Activated CD8-positive, alpha-beta memory T cell treated with anti-CD3 and anti-CD28 coated beads for 1 hour (primary cell): ENCODE measurements at places on chromosomes 16 and 17.

DNA sequence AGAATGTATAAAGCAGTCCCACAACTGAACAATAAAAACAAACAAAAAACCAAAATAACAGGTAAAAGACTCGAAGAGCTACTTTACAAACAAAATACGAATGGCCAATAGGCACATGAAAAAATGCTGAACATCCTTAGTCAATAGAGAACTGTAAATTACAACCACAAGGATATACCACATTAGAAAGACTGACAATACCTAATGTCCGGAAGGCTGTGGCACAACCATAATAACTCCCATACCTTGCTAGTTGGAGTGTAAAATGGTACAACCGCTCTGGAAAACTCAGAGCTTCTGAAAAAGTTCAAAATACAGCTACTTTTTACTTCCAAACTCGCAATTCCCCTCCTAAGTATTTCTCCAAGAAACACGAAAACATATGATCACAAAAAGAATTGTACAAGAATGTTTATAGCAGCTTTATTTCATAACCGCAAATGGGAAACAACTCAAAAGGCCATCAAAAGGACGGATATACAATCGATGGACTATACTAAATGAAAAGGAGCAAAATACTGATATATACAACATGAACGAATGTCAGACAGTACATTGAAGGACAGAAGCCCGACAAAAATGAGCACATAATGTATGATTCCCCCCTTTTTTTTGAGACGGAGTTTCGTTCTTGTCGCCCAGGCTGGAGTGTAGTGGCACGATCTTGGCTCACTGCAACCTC is 2.3 kb downstream of the TP53 start:
- DNase-seq, result no peak

GRCh38 chr16:66695935-66696668 is 441 bp downstream of the CMTM4 start:
- no peak for DNase-seq

GRCh38 chr17:61583242-61583641 is 7.8 kb downstream of the NACA2 start:
- no peak for DNase-seq

- no peak for DNase-seq
Measured at GRCh38 chr16:26827386-26827785, 239.3 kb upstream of the C16orf82 start.

DNA sequence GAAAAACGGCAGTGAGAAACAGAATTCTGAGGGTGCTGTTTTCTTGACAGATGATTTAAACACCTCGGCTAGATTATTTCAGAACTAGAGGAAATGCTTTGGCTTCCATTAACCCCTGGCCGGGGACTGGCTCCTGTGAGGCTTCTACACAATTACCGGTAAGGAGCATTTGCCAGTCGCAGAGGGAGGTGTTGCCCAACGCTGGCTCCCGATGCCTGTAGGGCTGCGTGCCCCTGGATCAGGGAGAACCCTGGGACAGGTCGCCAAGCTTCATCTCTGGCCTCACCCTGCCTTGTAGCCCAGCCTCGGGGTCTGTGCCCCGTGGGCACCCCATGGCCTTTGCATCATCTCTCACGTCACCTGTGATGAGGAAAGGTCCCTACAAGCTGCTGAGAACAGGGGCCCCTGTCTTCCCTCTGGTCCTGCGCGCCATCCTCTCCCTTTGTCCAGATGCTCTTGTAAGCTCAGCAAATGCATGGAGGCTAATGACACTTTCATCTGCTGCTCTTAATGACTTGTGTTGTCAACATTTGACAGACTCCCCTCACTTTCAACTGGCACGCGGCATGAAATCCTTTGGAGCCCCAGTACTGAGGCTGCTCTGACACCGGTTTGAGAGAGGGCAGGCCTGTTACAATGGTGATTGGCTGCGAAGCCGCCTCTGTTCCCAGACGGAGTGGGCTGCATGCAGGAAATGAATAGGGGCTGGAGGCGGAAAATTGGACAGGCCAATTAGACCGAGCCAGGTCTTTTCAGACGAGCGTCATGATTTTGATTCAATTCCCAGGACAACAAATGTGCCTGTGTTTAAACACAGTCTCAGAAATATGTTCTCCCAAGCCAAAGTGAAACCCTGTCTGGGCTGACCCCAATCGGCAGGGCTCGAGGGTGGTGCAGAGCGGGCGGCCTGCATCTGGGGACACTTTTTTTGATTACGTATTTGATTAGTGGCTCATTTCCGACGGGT is 85.5 kb upstream of the DOC2B start:
- DNase-seq, result no peak

DNA sequence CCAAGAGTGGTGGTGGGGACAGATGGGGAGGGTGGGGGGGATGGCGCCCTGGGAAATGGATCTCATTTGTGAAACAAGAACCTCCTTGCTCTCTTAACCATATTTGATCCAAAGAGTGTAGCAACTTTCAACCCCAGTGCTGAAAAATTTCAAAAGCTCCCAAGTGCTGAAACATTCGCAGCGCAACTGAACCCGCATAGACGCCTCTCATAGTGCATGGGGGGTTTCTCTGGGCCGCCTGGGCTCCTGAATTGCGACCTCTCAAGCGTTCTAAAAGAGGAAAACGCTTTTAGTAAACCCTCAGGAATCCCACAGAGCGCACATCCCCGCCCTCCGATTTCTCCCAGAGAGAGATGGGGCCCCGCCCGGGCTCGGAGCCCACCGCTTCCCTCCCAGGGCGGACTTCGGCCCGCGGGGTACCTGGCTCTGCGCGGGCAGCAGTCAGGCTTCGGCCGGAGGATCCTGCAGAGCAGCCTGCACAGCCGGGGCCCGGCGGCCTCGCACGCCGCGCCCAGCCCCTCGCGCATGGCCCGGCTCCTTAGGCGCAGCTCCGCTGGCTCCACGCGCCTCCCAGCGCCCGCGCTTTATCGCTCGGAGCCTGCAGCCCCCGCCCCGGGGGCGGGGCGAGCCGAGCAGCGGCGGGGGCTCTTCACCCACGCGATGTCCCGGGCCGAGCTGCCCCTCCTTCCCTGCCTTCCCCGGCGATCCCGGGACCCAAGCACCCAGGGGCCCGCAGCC is 7.0 kb downstream of the NOS2 start:
- no peak for DNase-seq

DNA sequence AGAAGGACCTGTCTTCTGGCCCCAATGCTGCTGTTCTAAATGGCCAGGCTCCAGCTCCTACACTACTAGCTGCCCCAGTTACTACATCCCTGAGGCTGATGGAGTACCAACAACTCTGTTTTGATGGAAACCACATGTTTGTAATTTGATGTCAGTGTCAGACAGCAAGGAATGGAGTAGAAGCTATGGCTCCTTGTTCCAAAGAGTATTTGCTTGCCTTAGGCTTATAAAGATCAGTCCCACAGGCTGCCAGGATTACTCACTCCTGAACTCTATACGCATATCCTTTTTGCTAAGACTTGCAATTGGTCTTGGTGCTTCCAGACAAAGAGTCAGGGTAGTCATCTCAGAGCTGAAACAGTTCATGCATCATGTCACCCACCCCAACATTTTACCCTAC is 139.6 kb downstream of the HS3ST3A1 start:
- no peak for DNase-seq

- DNase-seq, result no peak
Measured at GRCh38 chr17:63275971-63276745, 169.9 kb downstream of the CYB561 start.

GRCh38 chr17:1999557-2000251 is 25.4 kb downstream of the RTN4RL1 start:
- DNase-seq, result no peak

DNA sequence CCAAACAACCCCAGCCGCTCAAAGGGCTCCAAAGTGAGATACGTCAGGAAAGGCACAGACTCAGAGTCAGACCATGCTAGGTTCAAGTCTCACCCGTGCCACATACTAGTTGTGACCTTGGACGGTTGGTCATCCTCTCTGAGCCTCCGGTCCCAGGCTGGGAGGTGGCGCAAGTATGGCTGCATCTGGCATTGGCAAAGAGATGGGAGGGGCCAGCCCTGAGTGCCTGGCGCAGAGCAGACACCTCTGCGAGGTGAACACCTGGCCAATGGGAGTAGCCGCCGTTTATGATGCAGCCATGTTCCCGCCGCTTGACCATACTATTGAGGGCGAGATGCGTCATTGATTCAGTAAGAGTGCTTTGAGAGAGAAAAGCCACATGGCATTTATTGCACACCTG is 97.8 kb upstream of the PLCG2 start:
- DNase-seq, result no peak

- no peak for DNase-seq
Measured at GRCh38 chr16:78669994-78670393, 570.5 kb downstream of the WWOX start.

DNA sequence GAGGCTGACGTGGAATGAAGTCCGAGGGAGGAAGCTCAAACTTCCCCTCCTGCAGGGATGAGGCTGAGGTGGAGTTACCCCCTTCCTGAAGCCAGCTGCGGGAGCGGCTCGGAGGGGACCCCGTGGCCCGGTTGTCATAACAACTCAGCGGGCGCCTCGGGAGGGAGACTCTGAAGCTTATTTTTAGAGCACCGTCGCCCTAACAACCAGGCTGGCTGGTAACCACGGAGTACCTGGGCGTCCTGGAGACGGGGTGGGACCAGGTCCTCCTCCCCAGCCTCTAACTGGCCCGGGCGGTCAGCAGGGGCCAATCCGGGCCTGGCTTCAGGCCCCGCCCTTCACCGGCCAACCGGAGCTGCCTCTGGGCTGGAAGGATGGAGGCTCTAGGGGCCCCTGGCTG is 27.7 kb downstream of the NECAB2 start:
- no peak for DNase-seq

DNA sequence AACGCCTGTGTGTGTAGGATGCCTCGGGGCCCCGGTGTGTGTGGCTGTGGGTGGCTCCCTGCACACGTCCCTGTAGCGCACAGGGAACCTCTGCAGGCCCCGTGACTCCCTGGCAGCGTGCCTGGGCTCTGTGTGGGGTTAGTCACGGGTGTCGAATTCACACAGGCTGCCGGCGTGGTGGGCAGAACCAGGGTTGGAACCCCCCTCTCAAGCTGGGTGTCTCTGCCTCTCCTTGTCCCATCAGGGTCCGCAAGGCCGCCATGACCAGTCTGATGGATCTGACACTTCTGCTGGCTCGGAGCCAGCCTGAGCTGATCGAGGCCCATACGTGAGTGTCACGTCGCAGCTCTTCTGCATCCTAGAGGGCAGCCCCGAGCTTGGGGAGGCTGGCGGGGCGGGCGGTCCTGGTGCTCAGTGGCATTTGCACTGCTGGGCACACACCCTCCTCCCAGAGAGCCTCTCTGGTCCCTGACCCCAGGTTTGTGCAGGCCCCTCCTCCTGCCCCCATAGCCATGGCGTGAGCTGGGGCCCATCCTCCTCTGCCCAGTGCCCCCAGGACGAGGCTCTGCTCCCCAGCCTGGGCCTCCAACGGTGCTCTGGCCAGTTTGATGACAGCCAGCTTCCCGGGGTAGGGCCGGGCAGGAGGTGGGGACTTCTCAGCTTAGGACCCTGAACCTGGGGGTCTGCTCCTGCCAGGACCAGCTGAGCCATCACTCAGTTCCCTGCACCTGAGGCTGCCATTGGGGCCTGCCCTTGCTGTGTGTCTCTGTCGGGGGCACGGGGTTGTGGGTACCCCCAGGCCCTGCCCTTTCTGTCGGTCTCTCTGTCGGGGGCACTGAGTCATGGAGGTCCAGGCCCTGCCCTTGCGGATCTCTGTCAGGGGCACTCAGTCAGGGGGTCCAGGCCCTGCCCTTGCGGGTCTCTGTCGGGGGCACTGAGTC is 88.1 kb upstream of the ZNF750 start:
- DNase-seq, result no peak

DNA sequence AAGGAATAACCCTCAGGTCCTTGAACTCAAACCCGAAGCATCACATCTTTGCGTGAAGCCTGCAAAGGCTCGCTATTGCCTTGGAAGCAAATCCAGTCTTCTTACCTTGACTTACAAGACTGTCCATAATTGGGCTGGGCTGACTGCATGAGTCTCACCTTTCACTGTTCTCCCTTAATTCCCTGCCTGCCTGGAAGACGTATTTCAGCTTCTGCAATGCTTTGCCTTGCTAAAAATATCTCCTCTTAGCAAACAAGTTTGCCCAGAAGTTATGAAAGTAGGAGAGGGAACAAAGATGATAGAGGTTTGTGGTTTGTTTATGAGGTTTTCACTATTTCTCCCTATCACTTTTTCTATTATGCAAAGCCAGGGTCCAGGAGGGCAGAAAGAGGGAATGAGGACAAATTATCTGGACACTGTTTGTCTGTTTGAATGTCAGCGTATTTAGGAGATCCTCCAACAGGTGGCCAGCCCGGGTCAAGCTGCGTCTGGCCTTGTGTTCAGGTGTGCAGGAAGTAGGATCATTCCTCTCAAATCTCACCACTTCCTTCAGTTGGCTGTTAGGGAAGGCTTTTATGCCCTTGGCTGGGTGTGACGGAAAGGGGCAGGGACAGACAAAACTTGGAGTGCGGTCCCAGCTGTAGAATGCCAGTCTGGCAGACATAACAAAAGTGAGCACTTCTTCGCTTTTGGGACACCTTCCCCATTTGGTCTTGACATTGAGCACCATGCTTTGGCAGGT is 488.9 kb downstream of the CDH13 start:
- no peak for DNase-seq

GRCh38 chr16:83929811-83930555 is 23.1 kb upstream of the OSGIN1 start:
- DNase-seq, result no peak

DNA sequence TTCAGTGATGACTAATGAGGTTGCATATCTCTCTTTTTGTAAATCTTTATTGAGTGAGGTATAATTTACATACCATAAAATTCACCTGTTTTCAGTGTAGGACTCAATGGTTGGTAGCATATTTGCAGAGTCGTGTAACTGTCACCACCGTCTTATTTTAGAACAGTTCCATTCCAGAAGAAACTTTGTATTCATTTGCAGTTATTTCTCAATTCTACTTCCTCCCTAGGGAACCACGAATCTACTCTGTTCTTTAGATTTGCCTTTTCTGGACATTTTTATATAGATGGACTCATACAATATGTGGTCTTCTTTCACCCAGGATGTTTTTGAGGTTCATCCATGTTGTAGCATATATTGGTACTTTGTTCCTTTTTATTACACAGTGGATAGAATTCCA is 3.7 kb downstream of the FTO start:
- DNase-seq, result no peak

DNA sequence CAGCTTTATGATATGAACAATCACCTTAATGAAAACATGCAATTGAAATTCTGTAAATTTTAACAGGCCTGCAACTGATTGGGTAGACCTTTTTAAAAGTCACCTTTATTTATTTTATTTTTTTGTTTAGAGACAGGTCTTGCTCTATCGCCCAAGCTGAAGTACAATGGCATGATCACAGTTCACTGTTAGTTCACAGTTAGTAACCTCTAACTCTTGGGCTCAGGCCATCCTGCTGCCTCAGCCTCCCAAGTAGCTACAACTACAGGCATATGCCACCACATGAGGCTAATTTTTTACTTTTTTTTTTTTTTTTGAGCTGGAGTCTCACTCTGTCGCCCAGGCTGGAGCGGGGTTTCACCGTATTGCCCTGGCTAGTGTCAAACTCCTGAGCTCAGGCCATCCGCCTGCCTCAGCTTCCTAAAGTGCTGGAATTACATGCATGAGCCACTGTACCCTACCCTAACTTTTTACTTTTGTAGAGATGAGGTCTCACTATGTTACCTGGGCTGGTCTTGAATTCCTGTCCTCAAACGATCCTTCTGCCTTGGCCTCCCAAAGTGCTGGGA is 28.0 kb downstream of the AP1G1 start:
- DNase-seq, result no peak
